A549 treated with ZK216348 at 1 μM for 4 hours (cell line): ENCODE measurements at places on chromosomes 2 and 18. TPM values are rescaled to one million over a fixed set of nuclear protein-coding genes. Genes with fewer than 3 reads are reported as not detected.

The ARMC9 gene
- total RNA-seq: 12.9 to 21.5 TPM (median 16.3 TPM) in 5 replicates

The SH3RF3 gene
- total RNA-seq: 0.28 to 0.63 TPM (median 0.49 TPM) in 5 replicates

The FEV gene
- not detected in 5 replicates for total RNA-seq

The SIX3 gene
- total RNA-seq: 0.81 to 1.6 TPM (median 1.4 TPM) in 5 replicates

The RIT2 gene
- not detected in 5 replicates for total RNA-seq

The TFCP2L1 gene
- total RNA-seq: 7.1 to 10.9 TPM (median 9.5 TPM) in 5 replicates

The REG1B gene
- total RNA-seq: not detected in 5 replicates

The TXNDC2 gene
- 0.15 to 0.34 TPM (median 0.17 TPM) in 5 replicates for total RNA-seq

The DNAJC5G gene
- not detected in 5 replicates for total RNA-seq

The SF3B6 gene
- 151 to 286 TPM (median 166 TPM) in 5 replicates for total RNA-seq
